ENCODE measurements at places on chromosomes 3 and 15. TPM values are rescaled to one million over a fixed set of nuclear protein-coding genes. Genes with fewer than 3 reads are reported as not detected.

- no peak for DNase-seq
These were observed 9.0 kb upstream of the STRIT1 start for GRCh38 chr3:155302481-155302880.

GRCh38 chr3:183438735-183439134, 10.3 kb upstream of the MCF2L2 start:
- DNase-seq, result no peak

GRCh38 chr15:72797834-72798233, 14.3 kb upstream of the ADPGK start:
- no peak for DNase-seq

DNA sequence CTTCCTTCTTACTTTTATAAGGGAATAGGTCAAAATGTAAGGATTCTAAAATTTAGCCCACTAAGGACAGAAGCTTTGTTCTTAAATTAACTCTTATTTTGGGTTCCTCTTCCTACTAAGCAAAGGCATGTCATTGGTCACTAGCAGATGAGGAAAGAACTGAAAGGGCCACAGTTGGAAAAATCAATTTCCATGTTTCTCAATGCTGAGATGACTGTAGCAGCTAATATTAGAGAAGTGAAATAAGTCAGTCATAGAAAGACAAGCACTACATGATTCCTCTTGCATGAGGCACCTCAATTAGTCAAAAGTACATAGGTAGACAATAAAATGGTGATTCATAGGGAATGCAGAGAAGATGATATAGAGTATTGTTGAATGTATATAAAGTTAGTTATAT, 353.7 kb downstream of the RSL24D1 start:
- DNase-seq, result no peak

- no peak for DNase-seq
These were observed 75.4 kb downstream of the PPM1L start for GRCh38 chr3:160831401-160831800.

- no peak for DNase-seq
These were observed 161.2 kb downstream of the FRMD5 start for GRCh38 chr15:44033894-44034293.

DNA sequence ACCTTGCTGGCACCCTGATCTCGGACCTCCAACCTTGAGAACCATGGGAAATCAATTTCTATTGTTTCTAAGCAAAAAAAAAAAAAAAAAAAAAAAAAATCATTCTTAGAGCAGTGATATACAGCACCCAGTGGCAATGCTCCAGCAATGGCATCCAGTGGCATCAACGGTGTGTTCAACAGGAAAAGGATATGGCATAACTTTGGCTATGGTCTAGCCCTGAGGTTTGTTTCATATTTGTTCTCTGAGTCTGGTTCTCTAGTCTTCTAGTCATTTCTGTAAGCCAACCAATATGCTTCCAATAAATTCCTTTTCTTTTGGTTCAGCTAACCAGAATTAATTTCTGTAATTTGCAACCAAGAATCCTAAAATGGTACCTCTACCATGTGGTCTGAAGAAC, 19.2 kb downstream of the DENND4A start:
- DNase-seq, result no peak

GRCh38 chr3:141275032-141275422, 43.4 kb downstream of the PXYLP1 start:
- DNase-seq, result no peak

DNA sequence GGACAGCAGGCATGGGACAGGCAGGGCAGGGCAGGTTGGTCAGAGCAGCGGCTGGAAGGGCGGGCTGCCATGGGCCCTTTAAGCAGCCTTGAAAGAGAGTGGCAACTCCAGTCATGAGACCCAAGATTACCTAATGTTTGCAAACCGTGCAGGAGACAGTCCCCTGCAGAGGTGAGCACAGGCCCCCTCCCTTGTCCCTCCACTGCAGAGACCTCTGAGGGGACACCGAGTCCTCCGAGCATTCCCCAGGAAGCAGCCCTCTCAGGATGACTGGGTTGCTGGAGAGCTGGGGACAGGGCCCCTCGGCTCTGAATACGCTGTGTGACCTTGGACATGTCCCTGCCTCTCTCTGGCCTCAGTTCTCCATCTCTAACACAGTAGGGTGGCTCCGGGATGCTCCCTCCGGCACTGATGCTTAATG, 81.4 kb downstream of the IQSEC1 start:
- no peak for DNase-seq

DNA sequence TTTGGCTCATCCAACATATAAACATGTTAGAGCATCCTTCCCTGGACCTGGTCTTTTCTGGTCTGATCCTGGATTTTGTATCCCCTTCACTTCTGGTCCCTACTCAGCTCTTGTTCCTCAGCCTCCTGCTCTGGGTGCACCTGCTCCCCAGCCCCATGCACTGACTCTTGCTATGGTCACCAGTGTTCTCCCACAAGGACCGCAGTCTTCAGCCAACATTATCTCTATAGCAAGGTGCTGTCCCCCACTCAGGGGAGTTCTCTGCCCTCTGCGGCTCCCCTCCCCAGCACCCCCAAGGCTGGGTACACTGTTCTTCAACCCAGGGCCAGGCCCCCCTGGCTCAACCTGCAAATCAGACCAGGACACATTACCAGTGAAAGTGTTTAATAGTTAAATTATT, 80.2 kb downstream of the SEC22A start:
- DNase-seq, result no peak

GRCh38 chr3:9779721-9780457, 10.1 kb upstream of the CAMK1 start:
- no peak for DNase-seq

DNA sequence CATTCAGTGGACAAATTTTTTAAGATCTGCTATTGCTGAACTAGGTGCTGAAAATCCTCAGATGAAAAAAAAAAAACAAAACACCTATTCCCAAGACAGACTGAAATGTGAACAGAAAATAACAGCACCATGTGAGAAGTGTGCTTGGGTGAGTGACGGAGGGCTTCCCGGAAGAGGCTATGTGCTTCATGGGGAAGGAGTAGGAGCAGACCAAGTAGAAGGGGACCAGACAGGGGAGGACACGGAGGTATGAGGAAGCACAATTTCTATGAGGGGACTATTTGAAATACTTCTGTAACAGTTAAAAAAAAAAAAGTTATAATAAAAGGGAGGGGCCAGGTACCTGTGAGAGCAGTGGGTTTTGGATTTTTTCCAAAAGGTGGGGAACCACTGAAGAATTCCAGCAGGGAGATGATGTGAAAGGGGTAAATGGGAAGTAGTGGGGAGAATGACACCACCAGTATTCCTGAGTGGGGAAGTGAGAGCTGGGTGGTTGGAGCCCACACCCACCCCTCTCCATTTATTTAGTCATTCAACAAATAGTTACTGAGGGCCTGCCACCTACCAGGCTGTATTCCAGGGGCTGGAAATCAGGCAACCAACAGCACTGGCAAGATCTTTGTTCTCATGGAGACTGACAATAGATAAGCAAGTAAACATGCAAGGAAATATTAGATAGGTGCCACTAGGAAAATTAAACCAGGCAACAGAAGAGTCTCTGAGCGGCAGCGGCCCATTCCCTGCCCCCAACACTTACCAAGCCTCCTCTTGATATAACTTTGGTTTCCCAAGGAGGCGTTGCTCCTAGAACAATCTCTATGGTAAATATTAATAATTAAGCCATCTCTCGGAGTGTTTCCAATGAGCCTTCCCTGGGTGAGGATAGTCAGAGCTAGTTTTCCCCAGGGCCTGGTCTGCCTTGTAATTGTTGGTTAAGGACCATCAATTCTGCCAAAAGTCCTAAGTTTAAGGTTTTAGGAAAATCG, 3.8 kb upstream of the USP3 start:
- no peak for DNase-seq

DNA sequence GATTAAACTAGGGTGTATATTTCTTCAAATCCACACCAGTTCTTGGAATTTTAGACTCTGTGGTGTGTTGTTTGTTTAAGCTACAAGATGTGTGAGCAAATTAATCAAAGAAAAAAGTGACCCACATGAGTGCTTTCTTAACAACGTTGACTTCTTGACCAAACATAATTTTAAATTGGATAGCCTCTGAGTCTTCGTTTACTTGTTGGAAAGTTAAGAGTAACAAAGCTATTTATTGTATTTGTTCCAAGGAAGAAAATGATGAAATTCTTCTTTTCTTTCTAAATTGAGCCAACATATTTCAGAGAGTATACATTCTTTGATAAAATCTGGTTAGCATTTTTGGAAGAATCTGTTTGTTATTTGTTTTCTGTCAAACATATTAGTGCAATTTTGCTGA, 99.9 kb upstream of the IGSF10 start:
- no peak for DNase-seq

- no peak for DNase-seq
These were observed 5.1 kb upstream of the ANKRD63 start for GRCh38 chr15:40287968-40288367.

GRCh38 chr3:12352253-12352652, 63.4 kb downstream of the PPARG start:
- no peak for DNase-seq

DNA sequence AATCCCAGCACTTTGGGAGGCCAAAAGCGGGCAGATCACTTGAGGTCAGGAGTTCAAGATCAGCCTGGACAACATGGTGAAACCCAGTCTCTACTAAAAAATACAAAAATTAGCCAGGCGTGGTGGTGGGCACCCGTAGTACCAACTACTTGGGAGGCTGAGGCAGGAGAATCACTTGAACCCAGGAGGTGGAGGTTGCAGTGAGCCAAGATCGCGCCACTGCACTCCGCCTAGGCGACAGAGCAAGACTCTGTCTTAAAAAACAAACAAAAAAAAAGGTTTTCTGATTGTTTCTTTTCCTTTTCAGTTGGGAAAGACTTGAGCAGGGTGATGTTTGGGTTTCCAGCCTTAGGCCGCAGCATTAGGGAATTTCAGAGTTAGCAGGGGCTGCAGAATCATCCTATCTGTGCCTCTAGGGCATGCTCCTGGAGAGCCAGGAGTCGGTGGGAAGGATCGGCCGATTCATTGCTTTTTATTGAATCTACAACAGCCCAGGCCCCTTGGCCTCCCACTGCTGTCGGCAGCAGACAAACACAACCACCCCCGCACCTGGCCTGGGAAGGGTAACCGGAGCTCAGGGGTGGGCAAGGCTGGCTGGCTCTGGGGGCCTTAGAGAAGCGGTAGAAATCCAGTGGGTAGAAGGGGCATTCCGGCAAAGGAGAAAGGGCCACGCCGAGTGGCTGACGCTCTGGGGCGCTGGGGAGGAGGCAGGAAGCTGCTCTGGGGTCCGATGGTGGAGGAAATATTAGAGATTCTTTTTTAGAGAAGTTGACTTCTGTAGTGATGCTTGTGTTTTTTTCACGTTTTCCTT, 6.3 kb downstream of the CHAC1 start:
- DNase-seq, result no peak

DNA sequence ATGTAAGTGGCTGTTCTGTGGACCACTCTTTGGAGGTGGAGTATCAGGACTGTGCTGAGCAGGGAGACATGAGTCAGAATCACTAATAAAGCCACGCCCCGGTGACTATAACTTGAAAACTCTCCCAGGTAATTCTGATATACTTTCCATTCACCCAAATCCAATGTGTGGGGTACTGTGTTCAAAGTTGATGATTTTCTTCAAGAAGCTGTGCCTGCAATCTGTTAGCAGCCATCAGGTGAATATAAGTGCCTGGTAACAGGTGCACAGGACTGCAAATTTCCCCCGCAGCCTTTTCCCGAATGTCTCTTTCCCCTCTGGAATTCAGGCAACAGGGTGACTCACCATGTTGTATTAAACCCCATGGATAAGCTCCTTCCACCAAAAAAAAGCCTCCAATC, 17.0 kb downstream of the MAGI1 start:
- no peak for DNase-seq

DNA sequence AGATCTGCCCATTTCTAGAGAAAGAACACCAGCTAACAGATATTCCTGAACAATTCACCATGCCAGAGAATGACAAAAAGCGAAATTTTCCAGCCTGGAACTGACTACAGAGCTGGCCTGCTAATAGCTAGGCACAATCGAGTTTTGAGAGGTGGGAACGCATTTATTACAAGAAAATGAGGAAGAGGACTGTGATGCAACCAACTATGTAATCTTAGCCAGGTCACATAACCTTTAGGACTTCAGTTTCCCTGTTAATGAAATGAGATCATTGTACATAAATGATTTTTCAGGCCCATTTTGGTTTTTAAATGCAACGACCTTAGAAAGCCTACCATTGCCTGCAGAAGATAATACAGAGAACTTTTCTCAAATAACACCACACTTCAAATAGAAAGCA, 72.1 kb upstream of the SETMAR start:
- DNase-seq, result no peak

- DNase-seq, result no peak
These were observed 42.2 kb downstream of the PXYLP1 start for GRCh38 chr3:141273700-141274410.

- DNase-seq, result no peak
These were observed 876.7 kb downstream of the NAALADL2 start for GRCh38 chr3:175735866-175736265.

- DNase-seq, result no peak
These were observed 55.4 kb downstream of the LRCH3 start for GRCh38 chr3:197846491-197846890.

GRCh38 chr15:64122936-64123351, 27.2 kb downstream of the SNX1 start:
- DNase-seq, result no peak

- no peak for DNase-seq
These were observed 65.2 kb downstream of the SLC9C1 start for GRCh38 chr3:112228786-112229185.

DNA sequence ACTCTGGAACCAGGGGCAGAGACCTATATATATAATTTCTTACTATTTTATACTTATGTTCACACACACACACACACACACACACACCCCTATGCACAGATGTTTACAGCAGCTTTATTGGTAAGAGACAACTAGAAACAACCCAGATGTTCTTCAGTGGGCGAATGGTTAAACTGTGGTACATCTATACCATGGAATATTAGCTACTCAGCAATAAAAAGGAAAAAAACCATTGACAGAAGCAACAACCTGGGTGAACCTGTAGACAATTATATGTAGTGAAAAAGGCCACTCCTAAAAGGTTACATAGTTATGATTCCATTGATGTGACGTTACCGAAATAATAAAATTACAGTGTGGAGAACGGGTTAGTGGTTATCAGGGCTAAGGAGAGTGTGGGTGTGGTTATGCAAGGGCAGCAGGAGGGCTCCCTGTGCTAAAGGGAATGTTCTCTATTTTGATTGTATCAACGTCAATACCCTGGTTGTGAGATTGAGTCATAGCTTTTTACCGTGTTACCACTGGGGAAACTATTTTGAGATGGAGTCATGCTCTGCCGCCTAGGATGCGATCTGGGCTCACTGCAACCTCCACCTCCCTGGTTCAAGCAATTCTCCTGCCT, 85.5 kb downstream of the FLNB start:
- no peak for DNase-seq

GRCh38 chr15:57540736-57541135, 51.0 kb upstream of the MYZAP start:
- DNase-seq, result no peak

The GOLGA8K gene
- 0.80 TPM for total RNA-seq

The GPX1 gene
- 653 TPM for total RNA-seq

The MEX3B gene
- total RNA-seq, result 2.2 TPM

The DNAH12 gene
- 0.32 TPM for total RNA-seq

The CHRFAM7A gene
- 0.73 TPM for total RNA-seq

The GRK7 gene
- 0.33 TPM for total RNA-seq

The MEGF11 gene
- total RNA-seq, result not detected

The ERC2 gene
- total RNA-seq, result 1.3 TPM

The CLDN1 gene
- 2.9 TPM for total RNA-seq

The SYNM gene
- 115 TPM for total RNA-seq

The HIGD2B gene
- total RNA-seq, result not detected

The AADACL2 gene
- total RNA-seq, result not detected

The STRIT1 gene
- 0.32 TPM for total RNA-seq

The GALNT15 gene
- 68.5 TPM for total RNA-seq

All from breast epithelium (tissue), 4 donors.